ENCODE measurements at places on chromosomes 13 and 19.

- DNase-seq = no peak
Measured at GRCh38 chr13:50428183-50428877, 413.1 kb downstream of the KCNRG start.

- no peak for DNase-seq
Measured at GRCh38 chr13:29458419-29458818, 137.1 kb downstream of the SLC7A1 start.

DNA sequence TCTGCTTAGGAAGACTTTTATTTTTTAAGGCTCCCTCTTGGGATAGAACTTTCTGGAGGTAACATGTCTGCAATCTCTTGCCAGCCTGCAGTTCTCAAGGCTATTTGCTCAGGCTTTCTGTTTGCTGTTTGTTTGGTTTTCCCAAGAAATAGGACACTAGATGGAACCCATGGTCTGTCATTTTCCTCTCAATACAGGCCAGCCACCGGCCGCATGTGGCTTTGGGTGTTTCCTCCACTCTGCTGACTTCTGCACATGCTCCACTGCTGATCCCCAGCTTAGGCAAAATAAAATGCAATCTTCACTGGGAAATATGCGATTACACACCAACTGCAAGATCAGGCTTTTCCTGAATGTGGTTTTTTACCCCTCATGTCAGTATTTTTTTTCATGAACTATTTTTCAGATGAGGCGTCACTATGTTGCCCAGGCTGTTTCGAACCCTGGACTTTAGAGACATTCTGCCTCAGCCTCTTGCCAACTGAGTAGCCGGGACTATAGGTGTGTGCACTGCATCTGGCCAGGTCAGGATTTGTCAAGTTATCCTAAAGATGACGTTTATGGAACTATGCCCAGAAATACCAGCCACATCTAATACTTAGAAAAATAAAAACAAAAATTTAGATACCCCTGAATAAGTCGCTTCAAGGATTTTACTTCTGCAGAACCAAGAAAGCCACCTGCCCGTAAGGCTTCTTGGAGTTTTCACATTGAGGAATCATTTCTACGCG lies 94.3 kb upstream of the PABPC3 start:
- no peak for DNase-seq

GRCh38 chr19:13902993-13903555 lies 2.8 kb downstream of the BRME1 start:
- DNase-seq = no peak

- no peak for DNase-seq
Measured at GRCh38 chr19:58181902-58182576, 822 bp upstream of the ZNF274 start.

DNA sequence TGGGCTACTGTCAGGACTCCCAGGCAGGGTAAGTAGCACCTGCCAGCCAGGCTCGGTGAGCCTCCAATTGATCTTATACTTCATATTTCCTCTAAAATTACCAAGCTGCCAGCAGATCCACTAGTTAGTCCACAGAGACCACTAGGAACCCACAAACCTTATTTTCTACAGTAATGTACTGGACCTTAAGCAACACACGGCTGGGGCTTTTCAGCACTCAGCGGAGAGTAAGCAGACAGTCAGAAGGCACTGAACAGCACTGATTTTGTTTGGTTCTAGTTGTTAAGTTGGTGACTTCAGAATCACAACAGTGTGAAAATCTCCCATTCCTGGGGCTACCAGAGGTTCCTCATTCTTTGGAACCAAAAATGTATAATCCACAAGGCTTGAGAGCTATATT lies 56.1 kb downstream of the MRPL57 start:
- no peak for DNase-seq

- DNase-seq = no peak
Measured at GRCh38 chr19:16371540-16371986, 46.9 kb downstream of the KLF2 start.

- no peak for DNase-seq
Measured at GRCh38 chr13:104900191-104900817, 1635.2 kb downstream of the EFNB2 start.

DNA sequence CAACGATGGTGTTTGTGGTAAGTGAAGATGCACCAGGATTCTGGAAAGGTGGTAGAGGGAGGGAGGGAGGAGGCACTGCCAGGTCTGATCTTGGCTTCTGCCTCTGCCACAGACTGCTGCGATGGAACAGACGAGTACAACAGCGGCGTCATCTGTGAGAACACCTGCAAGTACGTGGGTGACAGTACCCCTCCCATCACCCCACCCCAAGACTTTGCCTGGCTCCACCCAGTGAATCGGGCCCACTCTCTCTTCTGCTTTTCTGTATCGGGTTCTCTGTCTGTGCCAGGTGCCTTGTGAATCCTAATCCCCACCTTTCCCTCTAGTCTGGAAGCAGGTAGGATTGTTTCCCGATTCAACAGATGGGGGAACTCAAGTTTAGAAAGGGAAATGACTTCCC lies 2.5 kb downstream of the PRKCSH start:
- DNase-seq = no peak

GRCh38 chr19:39677961-39678889 lies 22.5 kb downstream of the LGALS16 start:
- DNase-seq = no peak

- no peak for DNase-seq
Measured at GRCh38 chr13:96982672-96983071, 11.6 kb downstream of the OXGR1 start.

GRCh38 chr13:36914648-36915047 lies 5.4 kb downstream of the SMAD9 start:
- DNase-seq = no peak

- no peak for DNase-seq
Measured at GRCh38 chr19:13121551-13122274, 3.6 kb downstream of the NACC1 start.

GRCh38 chr19:33551676-33552075 lies 30.1 kb upstream of the PEPD start:
- no peak for DNase-seq

- DNase-seq = no peak
Measured at GRCh38 chr19:48081106-48081505, 29.5 kb downstream of the PLA2G4C start.

DNA sequence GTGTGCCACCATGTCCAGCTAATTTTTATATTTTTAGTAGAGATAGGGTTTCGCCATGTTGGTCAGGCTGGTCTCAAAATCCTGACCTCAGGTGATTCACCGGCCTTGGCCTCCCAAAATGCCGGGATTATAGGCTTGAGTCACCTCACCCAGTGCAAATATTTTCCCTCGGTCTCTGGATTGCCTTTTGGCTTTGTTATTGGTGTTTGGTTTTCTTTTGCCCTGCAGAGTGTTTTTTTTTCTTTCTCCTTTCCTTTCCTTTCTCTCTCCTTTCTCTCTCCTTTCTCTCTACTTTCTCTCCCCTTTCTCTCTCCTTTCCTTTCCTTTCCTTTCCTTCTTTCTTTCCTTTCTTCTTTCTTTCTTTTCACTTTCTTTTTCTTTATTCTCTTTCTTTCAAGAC lies 33.2 kb downstream of the KDM4B start:
- DNase-seq = no peak

DNA sequence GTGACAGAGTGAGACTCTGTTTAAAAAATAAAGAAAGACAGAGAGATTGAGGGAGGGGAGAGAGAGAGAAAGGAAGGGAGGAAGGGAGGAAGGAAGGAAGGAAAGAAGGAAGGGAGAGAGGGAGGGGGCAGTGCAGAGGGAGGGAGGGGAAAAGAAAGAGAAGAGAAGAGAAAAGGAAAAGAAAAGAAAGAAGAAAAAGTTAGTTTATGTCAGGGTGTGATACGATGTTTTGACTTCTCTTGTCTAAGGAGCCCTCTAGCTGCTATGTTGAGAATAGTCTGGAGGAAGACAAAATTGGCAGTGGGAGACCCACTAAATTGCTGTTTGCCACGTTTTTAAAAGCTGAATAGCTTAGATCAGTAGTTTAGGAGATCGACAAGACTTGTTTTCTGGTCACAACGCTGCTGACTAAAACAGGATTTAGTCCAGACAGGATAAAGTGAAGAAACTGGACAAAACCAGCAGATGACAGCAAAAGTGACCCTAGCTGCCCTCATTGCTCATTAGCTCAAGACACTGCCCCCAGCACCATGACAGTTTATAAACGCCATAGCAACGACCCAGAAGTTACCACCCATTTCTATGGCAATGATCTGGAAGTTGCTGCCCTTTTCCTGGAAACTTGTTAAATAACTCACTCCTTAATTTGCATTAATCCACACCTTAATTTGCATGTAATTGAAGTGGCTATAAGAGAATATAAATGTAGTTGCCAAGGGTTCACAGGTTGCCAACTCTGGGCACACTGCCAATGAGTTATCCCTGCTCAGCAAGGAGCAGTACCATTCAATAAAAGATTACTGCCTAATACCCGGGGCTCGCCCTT lies 11.1 kb downstream of the TEX101 start:
- DNase-seq = no peak

GRCh38 chr19:6925386-6925785 lies 38.0 kb downstream of the ADGRE1 start:
- DNase-seq = no peak

GRCh38 chr19:48650974-48651682 lies 5.1 kb upstream of the CA11 start:
- DNase-seq = no peak

- no peak for DNase-seq
Measured at GRCh38 chr13:39462428-39462827, 140.6 kb downstream of the LHFPL6 start.

DNA sequence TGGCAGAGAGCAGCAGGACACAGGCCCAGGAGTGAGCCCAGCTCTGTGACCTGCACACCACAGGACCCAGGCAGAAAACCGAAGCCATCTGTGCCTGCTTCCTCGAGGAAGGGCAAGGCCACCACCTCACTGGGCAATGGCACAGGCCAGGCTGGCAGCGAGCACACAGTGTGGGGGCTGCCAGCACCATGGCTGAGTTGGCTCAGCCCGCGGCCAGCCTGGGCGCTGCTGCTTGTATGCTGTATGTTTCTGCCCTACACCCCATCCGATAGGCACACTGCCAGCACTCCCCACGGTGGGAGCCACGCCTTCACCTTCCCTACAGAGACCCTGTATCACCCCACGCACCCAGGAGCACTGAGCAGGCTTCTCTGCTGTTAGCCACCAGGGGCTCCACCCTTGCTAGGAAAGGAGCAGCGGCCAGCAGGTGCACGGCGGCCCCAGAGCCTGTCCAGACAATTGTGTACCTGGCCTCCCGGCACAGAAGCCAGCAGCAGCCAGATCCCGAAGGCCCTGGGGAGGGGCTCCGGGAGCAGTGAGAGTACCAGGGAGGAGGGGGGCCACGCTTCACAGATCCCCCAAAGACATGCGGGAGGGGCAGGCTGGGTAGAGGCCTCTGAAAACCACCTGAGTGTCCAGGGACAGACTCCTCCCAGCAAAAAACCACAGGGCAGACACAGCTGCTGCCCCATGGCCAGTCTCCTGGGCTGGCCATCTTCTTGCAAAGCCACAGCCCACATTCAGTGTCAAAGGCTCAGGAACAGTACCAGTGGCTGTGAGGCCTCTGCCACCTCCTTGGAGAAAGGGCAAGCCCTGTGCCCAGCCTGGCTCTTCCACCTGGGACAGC lies 56.1 kb downstream of the MLLT1 start:
- no peak for DNase-seq

DNA sequence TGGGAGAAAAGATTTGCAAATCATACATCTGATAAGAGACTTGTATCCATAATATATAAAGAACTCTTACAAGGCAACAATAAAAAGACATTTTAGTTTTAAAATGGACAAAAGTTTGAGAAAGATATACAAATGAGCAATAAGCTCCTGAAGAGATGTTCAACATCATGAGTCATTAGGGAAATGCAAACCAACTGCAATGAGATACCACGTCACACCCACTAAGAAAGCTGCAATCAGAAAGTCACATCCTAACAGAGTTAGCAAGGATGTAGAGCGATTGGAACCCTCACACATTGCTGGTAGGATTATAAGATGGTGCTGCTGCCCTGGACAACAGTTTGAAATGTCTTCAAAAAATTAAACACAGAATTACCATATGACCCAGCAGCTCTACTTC lies 50.3 kb downstream of the GSX1 start:
- no peak for DNase-seq

- DNase-seq = no peak
Measured at GRCh38 chr13:60922576-60923231, 492.9 kb downstream of the PCDH20 start.

DNA sequence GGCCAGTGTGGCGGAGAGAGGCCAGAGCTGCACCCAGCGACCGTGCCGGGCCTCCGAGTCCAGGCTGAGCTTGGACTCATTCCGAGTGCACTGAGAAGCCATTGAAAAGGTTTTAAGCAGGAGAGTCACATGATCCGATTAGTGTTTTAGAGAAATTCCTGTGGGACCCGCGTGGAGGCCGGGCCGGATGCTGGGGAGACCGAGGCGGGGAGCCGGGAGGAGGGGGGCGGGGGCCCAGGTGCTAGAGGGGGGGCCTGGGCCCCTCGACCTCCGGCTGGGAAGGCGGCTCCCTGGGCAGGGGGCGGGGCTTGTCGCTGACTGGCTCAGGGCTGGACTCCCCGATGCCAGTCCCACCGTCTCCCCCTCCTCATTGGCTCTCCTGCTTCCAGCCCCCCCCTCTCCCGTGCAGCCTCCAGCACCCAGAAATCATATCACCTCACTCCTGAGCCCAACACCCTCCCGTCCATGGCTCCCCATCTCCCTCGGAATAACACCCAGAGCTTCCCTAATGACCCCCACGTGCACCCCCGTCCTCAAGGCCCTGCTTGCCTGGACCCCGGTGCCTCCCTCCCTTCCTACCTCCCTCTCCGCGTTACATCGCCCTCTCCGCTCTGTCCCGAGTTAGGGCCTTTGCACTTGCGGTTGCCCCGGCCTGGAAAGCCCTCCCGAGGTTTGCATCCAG lies 5.2 kb upstream of the ZNF579 start:
- DNase-seq = no peak

DNA sequence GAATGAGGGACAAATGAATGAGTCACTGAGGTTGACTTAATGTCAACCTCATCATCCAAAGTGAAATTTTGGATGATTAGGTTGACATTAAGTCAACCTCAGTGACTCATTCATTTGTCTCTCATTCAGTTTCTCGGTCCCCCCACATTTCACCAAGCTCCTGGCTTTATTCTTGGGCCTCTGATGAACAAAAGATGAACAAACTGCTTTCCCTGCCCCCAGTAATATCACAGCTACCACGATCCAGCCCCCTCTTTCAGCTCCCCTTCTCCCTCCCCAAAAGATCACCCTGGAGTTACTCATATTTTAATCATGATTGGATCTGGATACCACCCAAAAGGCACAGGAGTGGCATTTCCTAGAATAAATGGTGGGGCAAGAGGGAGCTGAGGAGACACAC lies 10.8 kb downstream of the CEACAM18 start:
- DNase-seq = no peak
